ENCODE measurements at places on chromosomes 12 and 14. TPM values are rescaled to one million over a fixed set of nuclear protein-coding genes. Genes with fewer than 3 reads are reported as not detected.

GPRC5D gene
- total RNA-seq = not detected

DNA sequence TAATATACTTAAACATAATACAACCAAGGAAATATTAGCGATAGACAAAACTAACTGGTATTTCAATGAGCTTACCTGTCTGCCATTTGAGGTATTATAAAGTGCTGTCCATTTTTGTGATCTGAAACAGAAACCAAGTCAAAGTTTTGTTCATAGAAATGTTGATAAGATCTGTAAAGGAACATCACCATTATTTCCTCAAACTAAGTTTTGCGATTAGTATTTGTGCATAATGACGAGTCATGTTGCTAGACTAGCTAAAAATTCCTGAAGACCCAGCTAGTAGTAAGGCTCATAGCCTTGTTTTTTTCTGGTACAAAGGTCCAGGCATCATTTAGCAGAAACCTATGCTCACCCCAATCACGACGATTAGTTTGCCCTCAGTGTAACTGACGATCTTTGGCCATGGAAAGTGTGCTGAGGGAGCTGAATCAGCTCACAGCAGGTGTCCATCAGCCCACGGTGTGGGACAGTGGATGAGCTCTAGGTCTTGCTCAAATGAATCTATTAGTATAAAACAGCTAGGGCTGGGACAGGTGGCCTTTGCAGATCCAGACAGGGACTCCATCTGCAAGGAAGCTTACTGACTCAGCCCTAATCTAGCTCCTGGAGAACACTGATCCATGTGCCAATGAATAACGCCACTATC lies 28.7 kb downstream of the GIT2 start:
- peak; percentile 65 for DNase-seq

GRCh38 chr14:78401866-78402265 lies 231.7 kb downstream of the NRXN3 start:
- no peak for DNase-seq

GRCh38 chr12:57545809-57546437 lies 1.1 kb downstream of the DCTN2 start:
- DNase-seq = no peak

CCDC88C gene
- total RNA-seq = 4.1 TPM

RTL1 gene
- not detected for total RNA-seq

GRCh38 chr12:30952015-30952414 lies 25.5 kb downstream of the TSPAN11 start:
- DNase-seq = no peak

CLEC4D gene
- not detected for total RNA-seq

DNA sequence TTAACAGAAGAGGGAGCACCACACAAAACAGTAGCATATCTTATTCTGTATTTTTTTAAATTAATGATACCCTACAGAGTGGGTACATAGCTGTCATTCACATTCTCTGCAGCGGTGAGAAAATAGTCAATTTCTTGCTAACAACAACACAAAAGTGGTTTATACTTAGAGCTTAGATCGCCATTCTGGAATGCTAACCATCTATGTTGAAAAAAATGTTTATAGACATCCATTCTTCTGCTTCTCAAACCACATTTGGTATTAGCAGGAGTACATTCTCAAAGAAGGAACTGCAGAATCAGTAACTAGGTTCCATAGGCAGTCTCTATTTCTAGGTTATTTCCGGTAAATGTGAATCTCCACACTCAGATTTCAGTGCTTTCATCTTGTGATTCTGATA lies 185.9 kb downstream of the PPFIA2 start:
- DNase-seq = no peak
